ENCODE measurements at places on chromosomes 6 and 20.

- no peaks in the 10 kb centered on the region for H3K27me3 ChIP-seq
- peaks cover 48% of the 10 kb centered on the region for H3K4me1 ChIP-seq
These were observed 13.1 kb downstream of the RNF8 start for GRCh38 chr6:37366910-37367309.

DNA sequence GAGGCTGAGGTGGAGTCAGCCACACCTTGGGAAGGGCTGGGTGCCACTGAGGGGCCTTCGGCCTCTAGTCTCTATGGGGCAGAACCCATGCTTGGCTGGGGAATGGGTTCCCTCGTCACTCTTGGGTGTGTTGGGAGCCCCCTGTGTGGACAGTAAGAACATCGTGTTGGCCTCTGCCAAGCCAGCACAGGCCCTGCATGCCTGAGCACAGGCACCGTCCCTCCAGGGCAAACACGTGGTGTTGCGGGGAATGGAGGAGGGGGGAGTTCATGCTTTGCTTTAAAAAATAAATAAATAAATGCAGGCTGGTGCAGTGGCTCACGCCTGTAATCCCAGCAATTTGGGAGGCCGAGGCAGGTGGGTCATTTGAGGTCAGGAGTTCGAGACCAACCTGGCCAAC is 63.0 kb downstream of the EZR start:
- no peak for DNase-seq
- no peaks in the 10 kb centered on the region for H3K36me3 ChIP-seq
- H3K4me1 ChIP-seq, result peaks cover 28% of the 10 kb centered on the region
- H3K27ac ChIP-seq, result no peak overlapping the region
- peaks cover 35% of the 10 kb centered on the region for H3K27me3 ChIP-seq
- no peak overlapping the region for H3K4me3 ChIP-seq

- peaks cover 7% of the 10 kb centered on the region for H3K36me3 ChIP-seq
- peaks cover 36% of the 10 kb centered on the region for H3K4me1 ChIP-seq
- no peaks in the 10 kb centered on the region for H3K27me3 ChIP-seq
- H3K27ac ChIP-seq, result peak overlapping the region; percentile 72
These were observed 806 bp downstream of the LEMD2 start for GRCh38 chr6:33787954-33788693.

DNA sequence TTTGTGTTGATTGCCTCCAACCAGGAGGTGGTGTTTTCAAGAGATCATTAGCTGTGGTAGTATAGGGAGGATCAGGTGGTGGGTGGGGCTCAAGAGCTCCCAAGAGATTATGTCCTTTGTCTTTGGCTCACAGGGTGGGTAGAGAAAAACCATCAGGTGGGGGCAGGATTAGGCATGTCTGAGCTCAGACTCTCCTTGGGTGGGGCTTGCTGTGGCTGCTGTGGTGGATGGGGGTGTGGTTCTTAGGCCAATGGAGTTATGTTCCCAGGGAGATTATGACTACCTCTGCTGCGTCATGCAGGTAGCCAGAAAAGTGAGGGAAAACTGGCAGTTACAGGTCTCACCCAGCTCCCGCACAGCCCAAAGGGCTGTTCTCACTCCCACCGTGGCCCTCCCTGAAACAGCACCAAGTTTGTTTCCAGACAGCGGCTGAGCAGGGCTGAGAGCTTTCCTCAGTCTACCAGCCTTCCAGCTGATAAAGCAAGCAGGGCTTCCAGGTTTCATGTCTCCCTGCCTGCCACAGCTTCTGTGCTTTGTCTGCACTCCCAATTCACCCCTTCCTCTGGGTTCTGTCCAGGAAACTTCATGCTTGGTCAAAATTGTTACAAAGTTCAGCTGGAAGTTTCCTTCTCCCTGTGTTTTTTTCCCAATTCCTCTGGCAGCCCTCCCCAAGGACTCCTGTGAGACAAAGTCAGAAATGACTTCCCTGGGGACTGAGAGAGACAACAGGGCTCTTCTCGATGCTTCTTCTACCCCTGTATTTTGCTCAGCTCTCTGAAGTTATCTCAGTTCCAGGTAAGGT is 481.1 kb upstream of the MAN1A1 start:
- H3K4me1 ChIP-seq, result no peaks in the 10 kb centered on the region
- no peaks in the 10 kb centered on the region for H3K36me3 ChIP-seq
- no peaks in the 10 kb centered on the region for H3K27me3 ChIP-seq
- no peak overlapping the region for H3K27ac ChIP-seq
- DNase-seq, result no peak
- no peak overlapping the region for H3K4me3 ChIP-seq

- H3K4me1 ChIP-seq, result no peaks in the 10 kb centered on the region
- no peak for DNase-seq
- H3K4me3 ChIP-seq, result no peak overlapping the region
- 0 out of 3 replicates have a peak, but pooled peaks cover 6% of the 10 kb centered on the region for H3K27me3 ChIP-seq
These were observed 222.6 kb downstream of the ZMYND8 start for GRCh38 chr20:47133809-47134456.

GRCh38 chr6:21628160-21628559 is 34.6 kb downstream of the SOX4 start:
- H3K4me1 ChIP-seq, result peaks cover 7% of the 10 kb centered on the region
- no peak overlapping the region for H3K4me3 ChIP-seq
- H3K27me3 ChIP-seq, result no peaks in the 10 kb centered on the region

DNA sequence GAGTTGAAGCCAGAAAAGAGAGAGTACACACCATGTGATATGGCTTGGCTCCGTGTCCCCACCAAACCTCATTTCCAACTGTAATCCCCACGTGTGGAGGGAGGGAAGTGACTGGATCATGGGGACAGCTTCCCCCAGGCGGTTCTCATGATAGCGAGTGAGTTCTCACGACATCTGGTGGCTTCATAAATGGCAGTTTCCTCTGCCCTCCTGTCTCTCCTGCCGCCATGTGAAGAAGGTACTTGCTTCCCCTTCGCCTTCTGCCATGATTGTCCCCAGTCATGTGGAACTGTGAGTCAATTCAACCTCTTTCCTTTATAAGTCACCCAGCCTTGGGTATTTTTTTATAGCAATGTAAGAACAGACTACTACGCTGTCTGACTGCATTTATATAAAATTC is 40.3 kb downstream of the TAF4 start:
- H3K27ac ChIP-seq, result peak overlapping the region; percentile 23
- no peak for DNase-seq
- H3K36me3 ChIP-seq, result no peaks in the 10 kb centered on the region
- peaks cover 78% of the 10 kb centered on the region for H3K4me1 ChIP-seq

DNA sequence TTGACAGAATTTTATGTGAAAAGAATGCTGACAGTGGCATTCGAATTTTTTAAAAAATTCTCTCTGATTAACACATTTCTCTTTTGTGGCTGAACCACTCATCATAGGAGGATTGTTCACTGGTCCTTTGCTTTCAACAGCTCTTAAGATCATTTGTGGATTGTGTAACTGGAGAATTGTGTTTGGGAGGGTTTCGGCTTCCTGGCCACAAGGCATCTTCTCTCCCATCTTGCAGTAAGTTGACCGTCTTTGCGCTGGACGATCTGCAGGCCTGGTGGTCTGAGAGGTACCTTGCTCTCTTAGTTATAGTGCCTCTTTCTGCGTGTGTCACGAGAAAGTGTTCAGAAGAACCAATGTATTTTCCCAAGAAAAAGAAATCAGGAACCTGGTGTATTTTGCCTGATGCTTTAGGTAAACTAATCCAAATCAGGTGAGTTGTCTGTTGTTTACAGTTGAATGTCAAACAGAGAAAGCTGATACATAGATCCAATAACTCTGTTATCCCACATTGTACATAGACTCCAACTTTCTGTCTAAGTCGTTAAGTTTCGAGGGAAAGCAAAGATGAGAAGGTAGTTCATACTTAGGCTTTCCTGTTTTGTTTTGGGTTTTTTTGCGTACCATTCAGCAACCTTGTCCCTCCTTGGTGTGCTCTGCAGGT is 14.8 kb upstream of the EXOC2 start:
- no peaks in the 10 kb centered on the region for H3K36me3 ChIP-seq
- H3K27me3 ChIP-seq, result no peaks in the 10 kb centered on the region
- no peak for DNase-seq
- H3K4me3 ChIP-seq, result no peak overlapping the region

GRCh38 chr6:64249115-64249514 is 613.5 kb downstream of the PHF3 start:
- peak; percentile 26 for DNase-seq
- no peak overlapping the region for H3K27ac ChIP-seq
- no peaks in the 10 kb centered on the region for H3K27me3 ChIP-seq
- no peak overlapping the region for H3K4me3 ChIP-seq
- H3K4me1 ChIP-seq, result no peaks in the 10 kb centered on the region
- no peaks in the 10 kb centered on the region for H3K36me3 ChIP-seq

- peaks cover 5% of the 10 kb centered on the region for H3K4me1 ChIP-seq
- H3K27me3 ChIP-seq, result no peaks in the 10 kb centered on the region
- no peaks in the 10 kb centered on the region for H3K36me3 ChIP-seq
- peak within 1 kb of the TSS; percentile 11 for H3K4me3 ChIP-seq
- DNase-seq, result peak; percentile 36
- H3K27ac ChIP-seq, result no peak within 1 kb of the TSS
These were observed at the start of gene ADGB for GRCh38 chr6:146598772-146599405. TSS of gene ADGB (plus strand) at chr6:146598972. CDS start at chr6:146599041, 69 bp downstream.

GRCh38 chr6:40988634-40989033 is 50.4 kb downstream of the UNC5CL start:
- no peaks in the 10 kb centered on the region for H3K27me3 ChIP-seq
- DNase-seq, result no peak
- peaks cover 57% of the 10 kb centered on the region for H3K4me1 ChIP-seq
- no peaks in the 10 kb centered on the region for H3K36me3 ChIP-seq
- no peak overlapping the region for H3K27ac ChIP-seq
- no peak overlapping the region for H3K4me3 ChIP-seq

- no peaks in the 10 kb centered on the region for H3K27me3 ChIP-seq
- peaks cover 95% of the 10 kb centered on the region for H3K36me3 ChIP-seq
- DNase-seq, result no peak
- H3K4me1 ChIP-seq, result peaks cover 25% of the 10 kb centered on the region
- H3K4me3 ChIP-seq, result no peak overlapping the region
These were observed 9.8 kb downstream of the C6orf62 start for GRCh38 chr6:24709014-24709711.

DNA sequence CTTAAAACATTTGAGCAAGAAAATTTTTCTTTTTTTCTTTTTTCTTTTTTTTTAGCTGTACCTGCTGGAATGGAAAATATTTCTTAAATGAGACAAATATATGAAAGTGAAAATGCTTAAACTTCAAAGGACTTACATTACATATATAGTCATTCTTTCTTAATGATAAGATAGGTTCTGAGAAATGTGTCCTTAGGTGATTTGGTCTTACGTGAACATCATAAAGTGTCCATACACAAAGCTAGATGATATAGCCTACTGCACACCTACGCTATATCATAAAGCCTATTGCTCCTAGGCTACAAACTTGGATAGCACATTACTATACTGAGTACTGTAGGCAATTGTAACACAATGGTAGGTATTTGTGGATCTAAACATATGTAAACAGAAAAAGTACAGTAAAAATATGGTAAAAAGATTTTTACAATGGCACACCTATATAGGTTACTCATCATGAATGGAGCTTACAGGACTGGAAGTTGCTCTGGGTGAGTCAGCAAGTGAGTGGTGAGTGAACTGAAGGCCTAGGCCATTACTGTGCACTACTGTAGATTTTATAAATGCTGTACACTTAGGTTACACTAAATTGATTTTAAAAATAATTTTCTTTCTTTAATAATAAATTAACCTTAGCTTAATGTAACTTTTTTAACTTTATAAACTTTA is 54.6 kb downstream of the RPP21 start:
- DNase-seq, result no peak
- no peak overlapping the region for H3K4me3 ChIP-seq
- no peaks in the 10 kb centered on the region for H3K36me3 ChIP-seq
- H3K4me1 ChIP-seq, result no peaks in the 10 kb centered on the region
- no peak overlapping the region for H3K27ac ChIP-seq

DNA sequence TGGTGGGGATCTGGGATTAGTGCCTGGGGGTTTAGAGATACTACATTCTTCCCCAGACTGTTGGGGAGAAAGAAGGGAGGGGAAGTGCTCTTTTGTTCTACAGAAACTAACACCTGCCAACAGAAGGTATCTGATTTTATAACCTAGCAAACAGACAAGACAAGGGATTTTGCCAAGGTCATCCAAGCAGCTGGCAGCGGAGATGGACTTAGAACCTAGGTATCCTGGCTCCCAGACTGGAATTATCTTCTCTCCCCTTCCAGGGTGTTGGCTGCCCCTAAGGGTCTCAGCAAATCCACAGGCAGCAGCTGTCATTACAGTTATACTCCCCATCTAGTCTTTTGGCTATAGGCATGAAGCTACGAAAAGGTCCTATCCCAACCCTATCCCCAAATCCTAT is 8.4 kb downstream of the SDC4 start:
- peaks cover 7% of the 10 kb centered on the region for H3K36me3 ChIP-seq
- H3K27ac ChIP-seq, result peak overlapping the region; percentile 80
- peaks cover 90% of the 10 kb centered on the region for H3K4me1 ChIP-seq

DNA sequence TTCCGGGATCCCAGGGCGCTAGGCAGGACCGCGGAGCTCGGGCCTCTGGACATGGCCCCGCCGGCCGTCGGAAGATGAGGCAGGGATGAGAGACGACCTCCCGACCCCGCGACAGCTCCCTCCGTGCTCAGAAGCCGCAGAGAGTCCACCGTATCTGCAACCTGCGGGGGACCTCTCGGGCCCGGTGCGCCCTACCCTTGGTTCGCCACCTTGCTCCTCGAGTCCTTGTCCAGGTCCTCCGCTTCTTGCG is 301 bp downstream of the PPP1R3D start:
- H3K4me3 ChIP-seq, result peak overlapping the region; percentile 91
- peaks cover 29% of the 10 kb centered on the region for H3K4me1 ChIP-seq
- DNase-seq, result no peak
- peak overlapping the region; percentile 90 for H3K27ac ChIP-seq
- H3K36me3 ChIP-seq, result peaks cover 12% of the 10 kb centered on the region
- no peaks in the 10 kb centered on the region for H3K27me3 ChIP-seq

GRCh38 chr20:1002682-1003561 is 811 bp upstream of the RSPO4 start:
- H3K36me3 ChIP-seq, result no peaks in the 10 kb centered on the region
- H3K27ac ChIP-seq, result no peak overlapping the region
- peaks cover 5% of the 10 kb centered on the region for H3K27me3 ChIP-seq
- peaks cover 8% of the 10 kb centered on the region for H3K4me1 ChIP-seq

- no peak for DNase-seq
- H3K27ac ChIP-seq, result no peak overlapping the region
- no peak overlapping the region for H3K4me3 ChIP-seq
- H3K27me3 ChIP-seq, result no peaks in the 10 kb centered on the region
- H3K4me1 ChIP-seq, result no peaks in the 10 kb centered on the region
These were observed 567.2 kb downstream of the KIF16B start for GRCh38 chr20:16005915-16006493.

DNA sequence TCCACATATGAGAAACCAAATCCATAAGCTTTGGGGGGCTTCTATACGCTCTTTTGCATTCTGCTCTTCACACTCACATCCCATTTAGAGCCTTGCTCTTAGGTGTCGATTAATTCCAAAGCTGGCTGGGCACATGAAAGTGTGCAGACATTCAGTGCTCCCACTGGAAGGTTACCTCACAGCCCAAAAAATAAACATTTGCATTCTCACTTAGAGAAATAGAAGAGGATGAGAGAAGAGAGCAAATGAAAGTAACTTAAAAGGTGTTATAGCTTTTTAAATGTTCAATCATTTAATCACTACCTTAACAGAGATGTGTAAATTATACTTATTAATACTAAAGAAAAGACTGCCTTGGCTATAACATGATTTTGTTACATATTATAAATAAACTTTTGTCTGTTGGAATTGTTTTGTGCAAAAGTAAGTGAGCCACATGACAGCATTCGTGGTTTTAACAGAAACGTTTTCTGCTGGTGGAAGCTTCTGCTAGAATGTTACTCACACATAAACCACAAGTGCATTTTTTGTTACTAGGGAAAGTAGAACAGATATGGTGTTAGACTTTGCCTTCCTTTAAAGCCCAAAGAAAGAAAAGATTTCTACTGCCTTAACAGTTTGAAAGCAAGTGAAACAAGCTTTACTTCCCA is 116.7 kb downstream of the SIM1 start:
- H3K4me3 ChIP-seq, result no peak overlapping the region
- H3K4me1 ChIP-seq, result no peaks in the 10 kb centered on the region
- H3K27ac ChIP-seq, result no peak overlapping the region
- DNase-seq, result no peak
- no peaks in the 10 kb centered on the region for H3K36me3 ChIP-seq
- H3K27me3 ChIP-seq, result no peaks in the 10 kb centered on the region
